Activated naive CD8-positive, alpha-beta T cell treated with anti-CD3 and anti-CD28 coated beads for 36 hours (primary cell): ENCODE measurements at places on chromosomes 12 and 14.

DNA sequence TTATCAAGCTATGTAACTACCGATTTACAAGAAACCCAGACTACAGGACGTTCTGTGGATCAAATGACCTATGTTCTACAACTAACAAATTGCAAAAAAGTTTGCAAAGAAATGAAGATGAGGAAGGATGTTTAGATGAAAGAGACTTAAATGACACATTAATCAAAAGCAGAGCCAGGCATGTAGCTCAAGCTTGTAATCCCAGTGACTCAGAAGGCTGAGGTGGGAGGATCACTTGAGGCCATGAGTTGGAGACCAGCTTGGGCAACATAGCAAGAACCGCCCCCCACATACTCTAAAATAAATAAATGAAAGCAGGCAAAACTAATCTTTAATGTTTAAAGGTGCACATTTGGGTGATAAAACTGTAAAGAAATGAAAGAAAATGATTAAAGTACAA is 331.9 kb downstream of the BTG1 start:
- peaks cover 9% of the 10 kb centered on the region for H3K36me3 ChIP-seq
- no peak overlapping the region for H3K27ac ChIP-seq
- H3K4me1 ChIP-seq = peaks cover 19% of the 10 kb centered on the region

DNA sequence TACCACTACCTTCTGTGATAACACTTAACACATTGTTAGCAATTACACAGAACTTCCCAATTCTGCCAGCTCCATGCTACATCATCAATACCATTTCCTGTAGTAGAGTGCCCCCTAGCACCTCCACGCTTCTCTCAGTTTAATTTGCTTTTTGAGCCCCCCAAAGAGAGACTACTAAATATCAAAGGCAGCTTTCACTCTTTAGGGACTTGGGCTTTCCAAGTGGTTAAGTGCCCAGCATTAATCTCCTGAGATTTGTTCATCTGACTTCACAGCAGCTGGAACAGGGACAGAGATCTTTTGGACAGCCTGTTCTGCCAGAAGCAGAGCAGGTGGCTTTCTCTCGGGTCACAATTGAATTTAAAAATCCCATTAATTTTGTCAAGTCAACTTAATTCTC is 954.9 kb downstream of the DIO2 start:
- no peak for DNase-seq
- no peak overlapping the region for H3K27ac ChIP-seq
- no peak overlapping the region for H3K4me3 ChIP-seq

DNA sequence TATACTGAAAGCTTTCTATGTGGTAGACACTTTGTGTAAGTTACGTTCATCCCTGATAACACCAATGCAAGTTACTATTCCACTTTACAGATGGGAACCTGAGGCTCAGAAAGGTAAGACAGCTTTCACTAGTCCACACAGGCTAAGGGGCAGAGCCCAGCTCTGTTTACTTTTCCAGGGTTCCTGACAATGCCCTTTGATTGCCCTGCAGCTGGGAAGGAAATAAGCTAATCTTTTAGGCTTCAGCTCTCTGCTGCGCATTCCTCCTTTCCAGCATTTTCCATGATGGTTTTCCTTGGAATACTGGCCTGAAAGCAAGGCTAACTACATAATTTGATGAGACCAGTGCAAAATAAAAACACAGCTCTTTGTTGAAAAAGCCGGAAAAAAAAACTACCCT is 185.7 kb upstream of the BTG1 start:
- H3K36me3 ChIP-seq = peaks cover 1% of the 10 kb centered on the region
- H3K4me1 ChIP-seq = peaks cover 24% of the 10 kb centered on the region
- no peak overlapping the region for H3K27ac ChIP-seq
- no peaks in the 10 kb centered on the region for H3K27me3 ChIP-seq
- DNase-seq = no peak
- no peak overlapping the region for H3K4me3 ChIP-seq

- DNase-seq = no peak
- no peak overlapping the region for H3K4me3 ChIP-seq
- no peaks in the 10 kb centered on the region for H3K36me3 ChIP-seq
- H3K4me1 ChIP-seq = no peaks in the 10 kb centered on the region
- H3K27me3 ChIP-seq = no peaks in the 10 kb centered on the region
Observed at GRCh38 chr12:2553388-2554126, 241.2 kb upstream of the FKBP4 start.

DNA sequence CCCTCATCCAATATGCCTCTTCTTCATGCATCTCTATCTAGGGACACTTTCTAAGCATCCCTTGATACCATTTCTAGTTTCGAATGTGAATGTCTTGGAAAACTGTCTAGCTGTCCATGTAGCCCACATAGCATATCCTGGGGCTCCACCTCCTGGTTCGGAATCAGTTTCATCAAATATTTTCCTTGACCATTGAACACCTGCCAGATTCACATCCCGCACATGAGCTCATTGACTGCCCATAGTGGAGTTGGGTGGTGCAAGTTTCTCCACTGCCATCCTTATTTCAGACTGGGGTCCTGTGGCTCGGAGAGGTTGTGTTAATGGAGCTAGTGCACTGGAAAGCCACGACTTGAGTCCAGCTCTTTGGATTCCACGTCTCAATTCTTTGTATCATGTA is 58.6 kb upstream of the TMEM263 start:
- no peak overlapping the region for H3K4me3 ChIP-seq
- H3K27ac ChIP-seq = no peak overlapping the region
- H3K36me3 ChIP-seq = no peaks in the 10 kb centered on the region
- H3K27me3 ChIP-seq = peaks cover 10% of the 10 kb centered on the region
- DNase-seq = no peak
- H3K4me1 ChIP-seq = peaks cover 1% of the 10 kb centered on the region

DNA sequence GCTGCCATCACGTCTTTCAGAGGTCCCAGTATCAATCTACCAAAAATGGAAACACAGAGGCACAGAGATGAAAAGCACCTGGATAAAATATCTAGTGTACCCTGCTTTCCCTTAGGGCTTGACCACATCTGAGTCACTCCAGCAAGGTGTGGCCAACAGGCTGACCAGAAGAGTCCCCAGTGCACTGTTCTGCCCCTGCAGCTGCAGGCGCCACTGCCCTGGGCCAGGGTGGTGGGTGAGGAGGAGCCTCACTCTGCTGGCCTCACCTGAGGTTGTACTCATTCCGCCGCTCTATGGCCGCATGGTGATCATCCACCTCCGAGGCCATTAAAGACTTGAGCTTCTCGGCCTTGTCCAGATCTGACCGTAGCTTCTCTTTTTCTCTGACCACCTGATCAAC is 60.4 kb downstream of the NIN start:
- H3K36me3 ChIP-seq = peaks cover 52% of the 10 kb centered on the region
- H3K4me1 ChIP-seq = peaks cover 22% of the 10 kb centered on the region
- DNase-seq = no peak
- no peak overlapping the region for H3K4me3 ChIP-seq
- no peak overlapping the region for H3K27ac ChIP-seq

DNA sequence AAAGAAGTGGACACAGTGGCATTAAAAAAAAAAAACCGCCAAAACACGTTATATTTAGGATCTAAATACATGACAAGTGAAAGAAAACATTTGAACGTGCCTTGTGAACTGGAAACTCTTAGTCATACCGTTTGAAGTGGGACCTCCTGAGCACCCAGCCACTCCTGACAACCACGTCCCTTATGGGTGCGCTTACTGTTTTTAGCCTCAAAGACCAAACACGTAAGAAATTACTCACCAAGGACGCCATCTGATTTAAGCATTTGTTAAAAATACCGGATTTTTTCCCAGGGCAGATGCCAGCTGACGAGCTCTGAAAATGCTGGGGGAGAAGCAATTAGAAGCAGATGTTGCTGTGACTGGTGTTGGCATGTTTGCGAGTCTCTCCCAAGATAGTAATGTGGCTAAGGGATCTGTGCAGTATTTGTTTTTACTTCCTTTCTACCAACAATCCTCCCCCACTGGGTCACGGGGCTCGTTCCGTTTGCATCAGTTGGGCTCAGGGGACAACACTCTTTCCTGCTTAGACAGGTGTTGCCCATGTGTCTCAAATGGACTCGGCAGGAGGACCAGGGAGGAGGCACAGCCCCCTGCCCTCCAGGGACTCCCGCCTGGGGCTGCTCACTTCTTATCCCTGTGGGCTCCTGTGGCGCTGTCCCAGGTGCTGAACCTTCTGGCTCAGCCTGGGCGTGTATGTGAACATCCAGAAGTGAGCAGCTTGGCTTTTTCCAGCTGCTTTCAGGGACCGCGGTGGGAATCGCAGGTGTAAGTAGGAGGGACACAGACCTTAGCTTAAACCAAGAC is 101.0 kb downstream of the BEGAIN start:
- peak; percentile 59 for DNase-seq
- H3K4me1 ChIP-seq = peaks cover 15% of the 10 kb centered on the region
- peaks cover 19% of the 10 kb centered on the region for H3K36me3 ChIP-seq
- H3K27ac ChIP-seq = no peak overlapping the region

- H3K4me3 ChIP-seq = peak overlapping the region; percentile 95
- peaks cover 34% of the 10 kb centered on the region for H3K36me3 ChIP-seq
- H3K27ac ChIP-seq = peak overlapping the region; percentile 97
- peak; percentile 69 for DNase-seq
- H3K4me1 ChIP-seq = peaks cover 68% of the 10 kb centered on the region
Observed at GRCh38 chr12:108629824-108630476, 3.7 kb downstream of the SELPLG start.

DNA sequence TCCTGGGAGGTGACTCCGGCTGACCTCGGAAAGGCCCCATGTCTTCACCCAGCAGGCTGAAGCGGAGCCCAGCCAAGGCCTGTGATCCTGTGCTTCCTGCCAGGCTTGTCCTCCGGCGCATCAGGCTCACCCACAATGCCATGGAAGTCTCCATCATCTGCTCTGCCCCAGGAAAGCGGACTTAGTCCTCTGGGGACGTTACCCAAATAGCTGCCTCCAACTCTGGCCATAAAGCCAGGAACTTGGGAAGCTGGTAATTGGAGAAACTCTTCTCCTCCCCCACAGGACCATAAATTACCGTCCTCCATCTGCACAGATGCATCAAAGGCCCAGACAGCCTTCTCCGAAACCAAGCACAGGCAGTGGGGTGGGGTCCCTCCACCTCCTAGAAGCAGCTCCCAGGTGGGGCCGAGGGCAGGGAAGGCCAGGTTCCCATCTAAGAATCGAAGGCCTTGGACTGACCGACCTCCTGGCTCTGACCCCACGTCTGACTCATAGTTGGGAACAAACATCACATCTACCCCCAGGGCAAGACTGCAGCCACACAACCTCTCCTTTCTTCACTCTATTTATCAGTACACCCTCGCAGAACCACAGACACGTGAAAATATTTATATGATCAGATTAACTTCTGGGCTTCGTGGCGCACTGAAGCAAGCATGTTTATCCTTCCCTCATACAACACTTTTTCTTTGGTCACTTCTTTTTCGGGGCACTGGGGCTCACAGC is 56.4 kb downstream of the PITPNM2 start:
- peaks cover 1% of the 10 kb centered on the region for H3K36me3 ChIP-seq
- no peaks in the 10 kb centered on the region for H3K27me3 ChIP-seq
- no peak overlapping the region for H3K4me3 ChIP-seq
- H3K27ac ChIP-seq = no peak overlapping the region

GRCh38 chr12:44307506-44308168 is 471.8 kb downstream of the TMEM117 start:
- no peaks in the 10 kb centered on the region for H3K4me1 ChIP-seq
- DNase-seq = no peak
- H3K4me3 ChIP-seq = no peak overlapping the region
- H3K36me3 ChIP-seq = peaks cover 9% of the 10 kb centered on the region
- no peaks in the 10 kb centered on the region for H3K27me3 ChIP-seq

DNA sequence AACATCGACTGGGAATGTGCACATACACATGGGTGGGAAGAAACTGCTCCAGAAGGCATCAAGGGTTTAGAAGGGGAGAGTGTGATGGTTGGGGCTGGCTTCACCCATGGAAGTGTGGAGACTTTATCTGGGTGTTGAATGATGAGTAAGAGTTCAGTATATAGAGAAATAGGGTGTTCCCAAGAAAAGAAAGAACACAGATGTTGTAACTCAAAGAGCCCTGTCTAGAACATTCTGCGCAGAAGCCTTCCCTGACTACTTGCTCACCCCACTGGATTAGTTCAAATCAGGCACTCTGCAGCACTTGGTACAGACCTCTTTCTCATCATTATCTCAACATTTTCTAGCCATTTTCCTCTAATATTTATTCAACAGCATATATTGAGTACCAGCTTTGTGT is 491.7 kb downstream of the SNAPC1 start:
- no peak overlapping the region for H3K27ac ChIP-seq
- H3K4me1 ChIP-seq = no peaks in the 10 kb centered on the region
- H3K36me3 ChIP-seq = no peaks in the 10 kb centered on the region
- H3K4me3 ChIP-seq = no peak overlapping the region
- peaks cover 7% of the 10 kb centered on the region for H3K27me3 ChIP-seq

DNA sequence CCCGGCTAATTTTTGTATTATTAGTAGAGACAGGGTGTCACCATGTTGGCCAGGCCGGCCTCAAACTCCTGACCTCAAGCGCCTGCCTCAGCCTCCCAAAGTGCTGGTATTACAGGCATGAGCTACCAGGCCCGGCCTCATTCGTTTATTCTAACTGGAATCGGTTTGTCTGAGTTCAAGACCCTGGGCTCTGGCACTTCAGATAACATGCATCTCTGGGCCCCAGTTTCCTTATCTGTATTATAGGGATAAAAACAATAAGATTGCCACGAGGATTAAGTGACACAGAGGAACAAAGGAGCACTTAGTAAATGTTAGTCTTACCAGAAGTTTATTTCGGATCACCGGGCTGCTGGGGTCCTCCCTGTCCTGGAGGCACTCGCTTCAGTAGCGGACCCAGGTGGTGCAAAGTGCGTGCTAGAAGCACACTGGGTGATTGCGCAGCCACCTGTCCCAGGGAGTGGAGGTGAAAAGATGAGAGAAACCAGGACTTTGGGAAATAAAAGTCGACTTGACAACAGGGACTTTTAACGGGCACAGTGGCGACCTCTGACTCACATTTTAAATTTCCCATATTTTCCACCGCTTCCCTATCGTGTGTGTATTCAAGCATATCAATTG is 37.5 kb downstream of the ACACB start:
- DNase-seq = no peak
- peak overlapping the region; percentile 87 for H3K4me3 ChIP-seq
- H3K27me3 ChIP-seq = no peaks in the 10 kb centered on the region
- H3K27ac ChIP-seq = peak overlapping the region; percentile 42
- peaks cover 17% of the 10 kb centered on the region for H3K4me1 ChIP-seq
- H3K36me3 ChIP-seq = no peaks in the 10 kb centered on the region

DNA sequence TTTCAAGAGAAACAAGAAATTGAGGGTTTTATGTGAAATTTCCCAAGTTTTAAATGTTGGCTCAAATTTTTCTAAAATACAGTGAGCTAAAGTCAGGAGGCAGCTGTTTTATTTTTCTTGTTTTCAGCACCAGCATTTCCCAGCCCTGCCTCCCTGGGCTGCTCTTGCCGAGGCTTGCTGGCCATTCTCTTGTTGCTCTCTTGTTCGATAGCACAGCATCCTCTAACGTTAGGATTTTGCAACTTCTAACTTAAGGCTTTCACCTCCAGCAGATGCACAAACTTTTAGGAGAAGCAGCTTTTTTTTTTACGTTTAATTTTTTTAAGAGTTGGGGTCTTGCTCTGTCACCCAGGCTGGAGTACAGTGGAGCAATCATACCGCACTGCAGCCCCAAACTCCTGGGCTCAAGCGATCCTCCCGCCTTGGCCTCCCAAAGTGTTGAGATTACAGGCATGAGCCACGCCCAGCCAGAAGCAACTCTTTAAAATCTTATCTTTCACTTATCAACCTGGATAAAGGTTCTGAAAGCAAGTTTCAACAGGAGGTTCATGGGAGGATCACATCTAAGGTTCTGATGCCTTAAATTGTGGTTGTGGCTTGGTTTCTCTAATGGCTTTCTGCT is 40.2 kb downstream of the B4GALNT3 start:
- no peaks in the 10 kb centered on the region for H3K27me3 ChIP-seq
- H3K4me3 ChIP-seq = no peak overlapping the region
- DNase-seq = no peak
- no peaks in the 10 kb centered on the region for H3K4me1 ChIP-seq
- H3K36me3 ChIP-seq = no peaks in the 10 kb centered on the region

GRCh38 chr14:99075771-99076375 is 196.1 kb downstream of the BCL11B start:
- H3K4me1 ChIP-seq = peaks cover 9% of the 10 kb centered on the region
- H3K27ac ChIP-seq = no peak overlapping the region
- peaks cover 6% of the 10 kb centered on the region for H3K36me3 ChIP-seq
- no peak for DNase-seq
- H3K4me3 ChIP-seq = no peak overlapping the region
